ENCODE measurements at places on chromosomes 2 and 18.

- DNase-seq = no peak
Observed at GRCh38 chr2:6589150-6589549, 276.6 kb downstream of the CMPK2 start.

GRCh38 chr18:62632788-62633455 is 82.4 kb upstream of the PHLPP1 start:
- DNase-seq = no peak

GRCh38 chr2:128593879-128594650 is 275.4 kb upstream of the HS6ST1 start:
- DNase-seq = no peak

DNA sequence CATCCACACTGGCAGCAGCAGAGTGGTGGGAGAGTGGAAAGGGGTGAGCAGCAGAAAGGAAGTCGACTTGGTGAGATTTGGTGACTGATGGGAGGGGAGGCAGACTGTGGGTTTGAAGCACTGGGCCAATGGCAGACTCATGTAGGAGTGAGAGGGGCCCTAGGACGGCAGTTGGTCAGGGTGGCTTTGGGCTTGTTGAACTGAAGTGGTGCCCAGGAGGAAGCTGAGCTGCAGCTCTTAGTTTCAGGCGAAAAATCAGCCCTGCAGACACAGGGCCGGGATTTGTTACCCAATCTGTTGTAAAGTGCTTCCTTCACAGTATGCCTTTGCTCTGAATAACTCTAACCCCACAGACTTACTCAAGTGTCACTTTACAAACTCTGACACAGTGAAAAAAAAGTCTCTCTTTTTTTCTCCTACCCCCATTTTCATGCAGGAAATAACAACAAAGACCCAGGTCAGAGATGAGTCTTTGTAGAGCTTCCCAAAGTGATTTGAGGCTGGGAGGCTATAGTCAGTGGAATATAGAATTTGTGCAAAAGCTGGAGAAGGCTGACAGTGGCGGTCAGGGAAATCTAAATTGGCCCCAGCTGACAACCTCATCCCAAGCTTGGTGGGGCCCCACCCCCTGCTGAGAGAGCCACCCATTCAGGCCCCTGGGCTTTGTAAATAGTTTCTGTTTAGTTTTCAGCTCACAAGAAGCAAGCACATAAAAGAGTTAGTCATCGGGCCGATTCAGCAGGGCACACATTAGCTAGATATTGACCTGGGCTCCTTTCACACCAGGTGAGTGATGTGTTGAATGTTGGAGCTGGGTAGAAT is 226.9 kb downstream of the VAPA start:
- DNase-seq = no peak

GRCh38 chr18:57404345-57404744 is 30.8 kb upstream of the ONECUT2 start:
- DNase-seq = no peak

- DNase-seq = peak; percentile 70
Observed at GRCh38 chr2:232418466-232419244, 12.0 kb downstream of the ALPG start.

DNA sequence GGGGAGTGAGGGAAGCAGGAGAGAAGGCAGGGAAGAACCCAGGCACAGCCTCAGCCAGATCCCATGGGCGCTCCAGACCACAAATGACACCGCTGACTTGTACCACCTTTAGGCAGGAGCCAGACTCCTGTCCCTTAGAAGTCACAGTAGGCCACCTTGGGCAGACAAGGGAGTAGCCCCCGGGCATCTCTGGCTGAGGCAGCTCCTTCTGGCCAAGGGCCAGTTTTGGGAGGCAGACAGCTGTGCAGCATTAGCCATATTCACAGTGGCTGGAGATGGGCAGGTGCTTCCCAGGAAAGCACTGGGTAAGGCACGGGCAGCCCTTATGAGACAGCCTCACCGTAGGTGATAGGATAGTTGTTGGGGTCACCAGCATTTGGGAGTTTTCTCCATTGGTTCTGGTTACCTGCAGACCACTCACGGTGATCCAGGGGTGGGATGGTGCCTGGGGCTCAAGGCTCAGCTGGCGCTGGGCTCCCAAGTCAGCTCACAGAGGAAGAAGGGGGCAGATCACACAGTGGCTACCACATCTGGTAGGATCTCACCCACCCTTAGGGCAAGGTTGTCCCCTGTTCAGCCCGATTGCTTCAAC is 2.1 kb downstream of the ASTL start:
- DNase-seq = no peak

GRCh38 chr2:216742411-216742810 is 47.1 kb upstream of the IGFBP5 start:
- DNase-seq = no peak

- DNase-seq = no peak
Observed at GRCh38 chr2:201377218-201377617, 20.1 kb upstream of the FLACC1 start.
